ENCODE measurements at places on chromosomes 12 and 14.
A peak's percentile ranks its signal among the peaks of the same experiment; 100 is the strongest.

GRCh38 chr12:124842073-124842749, 21.5 kb downstream of the SCARB1 start:
- DNase-seq, result no peak
- peak overlapping the region; percentile 84 for H3K27ac ChIP-seq
- no peaks in the 10 kb centered on the region for H3K27me3 ChIP-seq
- H3K4me1 ChIP-seq, result peaks cover 23% of the 10 kb centered on the region
- H3K4me3 ChIP-seq, result no peak overlapping the region

DNA sequence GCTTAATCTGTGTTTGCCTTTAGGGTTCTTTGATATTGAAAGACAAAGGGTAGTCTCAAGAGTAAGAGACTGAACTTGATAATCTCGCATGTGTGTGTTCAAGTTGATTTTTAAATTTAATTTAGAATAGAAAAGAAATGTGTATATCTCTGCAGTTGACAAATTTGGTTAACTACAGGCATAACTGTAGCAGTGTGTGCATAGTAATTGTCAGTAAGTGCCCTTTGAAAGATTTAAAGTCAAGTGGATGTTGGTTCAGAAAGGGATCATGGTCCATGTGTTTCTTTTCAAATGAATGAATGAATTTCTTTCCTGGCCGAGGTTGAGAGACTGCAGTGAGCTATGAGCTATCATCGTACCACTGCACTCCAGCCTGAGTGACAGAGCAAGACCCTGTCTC, 49.9 kb upstream of the DYRK2 start:
- DNase-seq, result no peak
- H3K4me1 ChIP-seq, result peaks cover 4% of the 10 kb centered on the region
- H3K4me3 ChIP-seq, result no peak overlapping the region
- H3K27ac ChIP-seq, result no peak overlapping the region
- peaks cover 12% of the 10 kb centered on the region for H3K36me3 ChIP-seq
- no peaks in the 10 kb centered on the region for H3K27me3 ChIP-seq

GRCh38 chr12:46386877-46387629, 14.5 kb upstream of the SLC38A2 start:
- peaks cover 14% of the 10 kb centered on the region for H3K36me3 ChIP-seq
- peaks cover 82% of the 10 kb centered on the region for H3K4me1 ChIP-seq
- H3K27me3 ChIP-seq, result no peaks in the 10 kb centered on the region
- peak overlapping the region; percentile 47 for H3K4me3 ChIP-seq

DNA sequence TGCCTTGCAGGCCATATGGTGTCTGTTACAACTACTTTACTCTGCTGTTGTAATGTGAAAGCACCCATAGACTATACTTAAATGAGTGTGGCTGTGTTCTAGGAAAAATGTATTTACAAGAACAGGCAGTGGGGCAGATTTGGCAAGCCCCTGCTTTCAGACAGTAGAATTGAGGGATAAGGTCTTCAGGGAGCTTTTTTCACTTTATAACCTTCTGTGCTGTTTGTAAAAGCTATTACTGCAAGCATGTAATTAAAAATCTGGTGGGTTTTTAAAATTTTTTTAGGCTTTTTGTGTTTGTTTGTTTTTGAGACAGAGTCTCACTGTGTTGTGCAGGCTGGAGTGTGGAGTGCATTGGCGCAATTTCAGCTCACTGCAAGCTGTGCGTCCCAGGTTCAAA, 73.9 kb downstream of the VEZT start:
- no peaks in the 10 kb centered on the region for H3K4me1 ChIP-seq
- no peak for DNase-seq
- no peaks in the 10 kb centered on the region for H3K27me3 ChIP-seq
- H3K27ac ChIP-seq, result peak overlapping the region; percentile 15

DNA sequence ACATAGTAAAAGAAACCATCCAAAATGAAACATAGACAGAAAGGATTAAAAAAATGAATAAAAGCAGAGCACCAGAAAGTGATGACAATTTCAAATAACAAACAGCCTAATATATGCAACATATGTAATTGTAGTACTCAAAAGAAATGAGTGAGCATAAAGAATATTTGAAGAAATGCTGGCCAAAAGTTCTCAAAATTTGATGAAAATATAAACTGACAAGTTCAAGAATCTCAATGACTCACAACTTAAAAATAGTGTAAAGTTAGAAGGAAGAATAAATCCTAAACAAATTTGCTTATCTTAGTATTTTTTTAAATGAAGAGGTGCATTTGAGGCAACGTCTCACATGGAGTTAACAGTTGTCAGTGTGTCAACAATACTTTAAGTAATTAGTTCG, 498.9 kb downstream of the SLC6A15 start:
- no peak overlapping the region for H3K27ac ChIP-seq
- H3K36me3 ChIP-seq, result no peaks in the 10 kb centered on the region
- H3K27me3 ChIP-seq, result no peaks in the 10 kb centered on the region
- no peak overlapping the region for H3K4me3 ChIP-seq
- no peaks in the 10 kb centered on the region for H3K4me1 ChIP-seq

GRCh38 chr14:71004481-71004880, 97.2 kb downstream of the PCNX1 start:
- no peak overlapping the region for H3K27ac ChIP-seq
- H3K4me1 ChIP-seq, result peaks cover 9% of the 10 kb centered on the region
- H3K27me3 ChIP-seq, result no peaks in the 10 kb centered on the region
- no peak for DNase-seq

DNA sequence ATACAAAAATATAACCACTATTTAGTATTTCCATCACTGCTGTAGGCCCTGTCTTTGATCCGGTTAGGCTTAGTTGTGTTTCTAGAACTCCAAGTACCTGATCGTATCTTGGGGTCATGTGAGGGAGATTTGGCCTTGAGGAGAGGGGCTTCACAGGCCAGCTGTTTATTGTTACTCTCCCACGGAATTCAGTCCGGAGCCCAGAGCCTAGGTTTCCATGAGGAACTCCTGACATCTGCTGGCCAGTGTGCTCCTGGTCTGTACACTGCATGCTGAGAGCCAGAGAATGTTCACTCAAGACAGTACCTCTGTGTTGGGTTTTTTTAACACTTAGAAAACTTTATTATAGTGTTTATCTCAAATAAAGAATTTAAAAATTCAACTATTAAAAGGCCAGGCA, 341.0 kb upstream of the TMEM132C start:
- no peak for DNase-seq
- H3K36me3 ChIP-seq, result peaks cover 59% of the 10 kb centered on the region
- no peaks in the 10 kb centered on the region for H3K4me1 ChIP-seq
- H3K4me3 ChIP-seq, result no peak overlapping the region

DNA sequence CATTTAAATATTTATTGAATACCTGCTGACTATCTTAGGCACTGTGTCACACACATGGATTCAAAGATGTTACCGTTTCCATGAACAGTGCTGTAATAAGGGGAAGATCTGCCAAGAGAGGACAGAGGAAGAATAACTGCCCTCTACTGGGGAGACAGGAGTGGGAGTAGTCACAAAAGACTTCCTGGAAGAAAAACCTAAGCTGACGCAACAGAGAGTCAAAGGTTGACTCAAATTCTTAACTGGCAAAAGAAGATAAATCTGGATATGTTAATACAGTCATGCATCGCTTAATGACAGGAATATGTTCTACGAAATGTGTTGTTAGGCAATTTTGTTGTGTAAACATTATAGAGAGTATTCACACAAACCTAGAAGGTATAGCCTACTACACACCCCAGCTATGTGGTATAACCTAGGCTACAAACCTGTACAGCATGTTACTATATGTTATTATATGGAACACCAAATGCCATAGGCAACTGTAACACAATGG, 51.5 kb downstream of the DCAF5 start:
- H3K4me1 ChIP-seq, result peaks cover 17% of the 10 kb centered on the region
- H3K27ac ChIP-seq, result no peak overlapping the region
- H3K36me3 ChIP-seq, result peaks cover 3% of the 10 kb centered on the region
- no peak overlapping the region for H3K4me3 ChIP-seq

GRCh38 chr14:104930526-104931303, 6.0 kb downstream of the PLD4 start:
- H3K36me3 ChIP-seq, result no peaks in the 10 kb centered on the region
- no peak overlapping the region for H3K4me3 ChIP-seq
- H3K27me3 ChIP-seq, result peaks cover 55% of the 10 kb centered on the region
- peak; percentile 9 for DNase-seq

DNA sequence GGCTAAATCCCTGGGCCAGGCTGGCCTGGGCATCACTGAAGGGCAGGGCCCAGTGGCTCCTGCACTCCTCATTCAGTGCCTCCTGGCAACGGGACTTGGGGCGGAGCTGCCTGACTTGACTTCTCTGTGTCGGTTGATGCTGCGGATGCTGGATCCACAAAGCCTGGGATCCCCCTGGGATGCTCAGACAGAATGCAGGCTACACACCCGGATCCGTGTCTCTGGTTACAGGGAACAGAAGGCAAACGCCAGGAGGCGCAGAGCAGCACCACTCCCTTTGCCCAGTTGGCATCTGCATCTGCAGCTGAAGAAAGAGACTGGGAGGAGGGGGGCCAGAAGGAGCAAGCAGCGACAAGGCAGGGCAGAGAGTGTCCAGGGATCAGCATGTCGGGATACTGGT, 154.5 kb upstream of the FKBP4 start:
- H3K27ac ChIP-seq, result no peak overlapping the region
- H3K4me1 ChIP-seq, result peaks cover 36% of the 10 kb centered on the region
- no peaks in the 10 kb centered on the region for H3K27me3 ChIP-seq
- no peaks in the 10 kb centered on the region for H3K36me3 ChIP-seq
- peak; percentile 9 for DNase-seq
- H3K4me3 ChIP-seq, result no peak overlapping the region

- H3K4me3 ChIP-seq, result no peak overlapping the region
- H3K27me3 ChIP-seq, result no peaks in the 10 kb centered on the region
- DNase-seq, result no peak
- H3K4me1 ChIP-seq, result peaks cover 14% of the 10 kb centered on the region
Measured at GRCh38 chr12:44816446-44817017, 59.6 kb downstream of the NELL2 start.

DNA sequence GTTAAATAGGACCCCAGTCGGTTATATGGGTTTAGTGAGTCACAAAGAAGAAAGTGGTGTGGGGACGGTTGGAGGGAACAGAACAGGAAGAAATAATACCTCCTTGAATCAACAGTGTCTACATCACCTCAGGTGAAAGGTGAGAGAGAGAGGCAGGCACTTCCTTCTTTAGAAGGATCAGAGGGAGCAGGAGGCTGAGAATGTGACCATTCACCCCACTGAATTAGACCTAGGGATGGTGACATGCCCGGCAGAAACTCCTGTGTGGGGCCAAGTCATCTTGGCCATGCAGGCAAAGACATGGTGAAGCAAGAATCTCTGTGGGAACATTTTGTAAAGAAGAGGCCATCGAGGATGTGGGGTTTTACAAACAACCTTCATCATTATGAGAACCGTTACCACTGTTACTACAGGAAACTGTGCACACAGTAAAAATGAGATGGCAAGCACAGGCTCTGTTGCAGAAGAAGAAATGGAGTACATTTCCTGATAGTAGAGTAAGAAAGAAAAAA, 1196.9 kb downstream of the VRK1 start:
- no peak overlapping the region for H3K4me3 ChIP-seq
- H3K27me3 ChIP-seq, result no peaks in the 10 kb centered on the region
- H3K36me3 ChIP-seq, result no peaks in the 10 kb centered on the region
- H3K27ac ChIP-seq, result no peak overlapping the region
- no peak for DNase-seq
- peaks cover 6% of the 10 kb centered on the region for H3K4me1 ChIP-seq

Measured in WTC11 (cell line).